Large intestine (tissue), 12 donors: ENCODE measurements at places on chromosomes 12 and 14. TPM values are rescaled to one million over a fixed set of nuclear protein-coding genes. Genes with fewer than 3 reads are reported as not detected.

LRP1 gene
- 100 TPM for polyA plus RNA-seq

SLC6A15 gene
- 1.8 TPM for polyA plus RNA-seq

NFE2 gene
- 2.1 TPM for polyA plus RNA-seq

ACIN1 gene
- polyA plus RNA-seq: 225 TPM

CFAP54 gene
- polyA plus RNA-seq: 0.46 TPM

PIK3C2G gene
- polyA plus RNA-seq: 2.1 TPM

KRT83 gene
- 0.03 TPM for polyA plus RNA-seq

- no peak for DNase-seq
- no peak overlapping the region for H3K27ac ChIP-seq
- H3K4me3 ChIP-seq: no peak overlapping the region
- H3K27me3 ChIP-seq: no peaks in the 10 kb centered on the region
- peaks cover 5% of the 10 kb centered on the region for H3K4me1 ChIP-seq
These were observed 32.4 kb downstream of the CHGA start for GRCh38 chr14:92955381-92955780.

GRCh38 chr12:109098183-109098604 is 797 bp downstream of the UNG start:
- peaks cover 26% of the 10 kb centered on the region for H3K36me3 ChIP-seq
- H3K4me3 ChIP-seq: peak overlapping the region; percentile 84
- H3K27me3 ChIP-seq: no peaks in the 10 kb centered on the region
- DNase-seq: no peak
- H3K4me1 ChIP-seq: peaks cover 6% of the 10 kb centered on the region

DNA sequence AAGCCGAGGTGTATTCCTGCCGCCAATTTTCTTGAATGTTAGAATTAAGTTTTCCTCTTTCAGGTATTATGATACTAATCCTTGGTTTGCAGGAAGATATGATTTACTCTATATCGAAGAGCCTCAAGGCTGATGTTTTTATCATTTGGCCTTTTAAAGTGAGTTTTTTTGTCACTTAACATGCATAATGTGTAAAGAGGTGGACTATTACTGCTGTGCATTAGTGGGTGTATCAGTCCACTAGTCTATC is 11.1 kb upstream of the TMPO start:
- H3K27me3 ChIP-seq: no peaks in the 10 kb centered on the region
- peak overlapping the region; percentile 85 for H3K27ac ChIP-seq
- no peak for DNase-seq
- no peaks in the 10 kb centered on the region for H3K36me3 ChIP-seq

- no peaks in the 10 kb centered on the region for H3K36me3 ChIP-seq
- peaks cover 25% of the 10 kb centered on the region for H3K4me1 ChIP-seq
- H3K27me3 ChIP-seq: no peaks in the 10 kb centered on the region
- peak within 1 kb of the TSS; percentile 98 for H3K27ac ChIP-seq
These were observed at the start of gene RNASE4 for GRCh38 chr14:20683891-20684661. Gene RNASE4 (plus strand): TSS chr14:20684560. CDS start chr14:20699372, 14,812 bp downstream.

DNA sequence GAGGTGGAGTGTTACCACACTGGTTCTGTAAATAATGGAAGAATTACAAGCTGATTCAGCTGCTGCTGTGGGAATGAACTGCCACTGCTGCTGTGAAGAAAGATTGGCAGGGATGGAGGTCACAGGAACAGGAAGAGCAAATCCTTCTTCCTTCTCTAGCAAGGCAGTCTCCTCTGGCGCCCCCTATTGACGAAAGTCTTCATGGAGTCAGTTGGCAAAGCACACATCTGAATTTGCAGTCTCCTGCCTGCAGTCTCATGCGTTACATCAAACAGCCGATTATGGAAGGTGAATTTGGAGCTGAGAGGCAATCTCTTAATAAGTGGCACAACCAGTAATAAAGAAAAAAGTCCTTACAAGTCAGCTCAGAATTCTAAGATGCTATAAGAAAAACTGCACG is 106.0 kb upstream of the TMTC1 start:
- no peak for DNase-seq
- no peak overlapping the region for H3K4me3 ChIP-seq
- no peaks in the 10 kb centered on the region for H3K27me3 ChIP-seq
- no peaks in the 10 kb centered on the region for H3K4me1 ChIP-seq
- no peak overlapping the region for H3K27ac ChIP-seq
- no peaks in the 10 kb centered on the region for H3K36me3 ChIP-seq

- H3K4me3 ChIP-seq: no peak overlapping the region
- no peak for DNase-seq
- no peaks in the 10 kb centered on the region for H3K36me3 ChIP-seq
- no peaks in the 10 kb centered on the region for H3K4me1 ChIP-seq
These were observed 82.1 kb downstream of the WSCD2 start for GRCh38 chr12:108211157-108211556.

DNA sequence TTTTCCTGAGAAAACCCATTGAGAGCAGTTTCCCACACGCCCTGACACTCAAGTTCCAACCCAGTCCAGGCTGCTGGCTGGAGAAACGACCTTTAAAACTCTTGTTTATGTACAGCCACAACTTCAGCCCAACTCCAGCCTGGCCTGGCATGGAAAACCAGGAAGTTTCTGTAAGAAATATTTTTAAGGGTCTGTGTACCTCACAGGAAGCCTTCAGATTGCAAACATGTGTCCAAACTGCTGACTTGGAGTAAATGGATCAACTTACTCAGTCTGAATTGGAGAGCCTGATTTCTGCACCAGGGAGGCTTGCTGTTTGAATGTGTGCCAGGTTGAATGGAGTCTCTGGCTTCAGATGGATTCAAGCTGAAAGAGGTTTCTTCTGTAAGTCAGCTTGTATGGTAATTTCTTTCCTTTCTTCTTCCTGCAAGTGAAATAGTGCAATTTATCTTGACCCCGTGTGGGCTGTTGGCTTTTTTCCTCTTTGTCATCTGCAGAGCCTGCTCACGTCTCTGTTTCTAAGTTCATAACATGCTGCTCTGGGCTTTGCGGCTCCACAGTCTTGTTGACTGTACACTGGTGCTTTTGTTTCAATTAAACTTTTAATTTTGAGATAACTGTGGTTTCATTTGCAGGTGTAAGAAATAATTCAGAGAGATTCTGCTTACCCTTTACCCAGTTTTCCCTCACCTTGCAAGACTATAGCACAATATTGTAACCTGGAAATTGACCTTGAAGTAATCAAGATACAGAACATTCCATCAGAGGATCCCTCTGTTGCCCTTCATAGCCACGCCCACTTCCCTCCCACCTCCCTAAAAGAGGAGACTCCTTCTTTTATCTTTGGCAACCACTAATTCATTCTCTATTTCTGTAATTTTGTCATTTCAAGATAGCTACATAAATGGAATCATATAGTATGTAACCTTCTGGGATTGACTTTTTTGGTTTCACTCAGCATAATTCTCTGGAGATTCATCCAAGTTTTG is 109.7 kb upstream of the PRMT8 start:
- H3K4me1 ChIP-seq: no peaks in the 10 kb centered on the region
- no peaks in the 10 kb centered on the region for H3K36me3 ChIP-seq
- H3K27me3 ChIP-seq: no peaks in the 10 kb centered on the region
- no peak overlapping the region for H3K4me3 ChIP-seq
- peak; percentile 37 for DNase-seq
- H3K27ac ChIP-seq: no peak overlapping the region

DNA sequence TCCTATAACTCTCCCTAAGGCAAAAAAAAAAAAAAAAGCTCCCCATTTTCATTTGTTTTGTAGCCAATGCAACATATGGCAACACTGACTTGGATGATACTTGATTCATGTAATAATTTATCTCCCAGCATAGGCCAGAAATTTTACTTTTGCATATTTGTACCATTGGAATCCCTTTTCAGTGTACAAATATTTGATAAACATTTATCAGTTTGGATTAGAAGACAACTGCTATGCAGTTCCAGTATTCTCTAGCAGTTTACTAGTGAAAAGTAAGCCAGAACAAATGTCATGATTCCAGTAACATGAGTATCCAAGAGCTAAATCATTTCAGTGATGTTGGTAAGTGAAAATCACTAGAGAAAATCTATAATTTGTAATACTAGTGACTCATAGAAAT is 392.3 kb downstream of the CCER1 start:
- no peak for DNase-seq
- H3K27me3 ChIP-seq: no peaks in the 10 kb centered on the region
- H3K4me1 ChIP-seq: no peaks in the 10 kb centered on the region
- H3K4me3 ChIP-seq: no peak overlapping the region
- no peak overlapping the region for H3K27ac ChIP-seq
- H3K36me3 ChIP-seq: no peaks in the 10 kb centered on the region

DNA sequence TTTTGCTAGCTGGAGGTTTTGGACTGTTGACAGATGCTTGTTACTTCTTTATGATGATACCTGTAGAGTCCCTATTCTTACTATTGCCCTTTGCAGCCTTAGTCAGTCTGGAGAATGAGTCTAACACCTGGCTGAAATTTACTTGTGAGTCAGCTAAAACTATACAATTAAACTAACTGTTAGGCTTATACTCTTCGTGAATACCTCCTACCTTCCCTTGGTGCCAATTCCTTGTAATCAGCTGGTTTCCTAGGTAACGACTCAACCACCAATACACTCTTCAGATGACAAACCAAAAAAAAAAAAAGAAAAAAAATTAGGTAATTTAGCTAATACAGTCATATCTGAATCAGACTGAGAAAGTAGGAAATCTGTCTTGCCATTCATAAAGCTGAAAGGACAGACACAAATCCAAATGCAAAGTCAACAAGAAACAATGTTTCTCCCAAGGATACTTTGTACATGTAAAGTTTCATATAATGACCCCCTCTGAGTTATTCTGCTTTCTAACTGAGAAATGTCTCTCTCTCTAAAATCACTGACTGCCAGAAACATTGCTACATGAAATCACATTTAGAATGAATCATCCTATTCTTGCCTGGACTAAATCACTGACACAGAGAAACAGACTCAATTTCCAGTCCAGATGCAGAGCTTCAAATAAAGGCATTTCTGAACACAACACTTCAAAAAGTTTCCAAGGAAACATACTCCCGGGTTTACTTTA is 56.5 kb upstream of the CDKL1 start:
- H3K36me3 ChIP-seq: peaks cover 50% of the 10 kb centered on the region
- no peaks in the 10 kb centered on the region for H3K27me3 ChIP-seq
- DNase-seq: no peak
- no peak overlapping the region for H3K27ac ChIP-seq
- no peaks in the 10 kb centered on the region for H3K4me1 ChIP-seq
